Stimulated activated CD8-positive, alpha-beta memory T cell treated with anti-CD3 and anti-CD28 coated beads, Interleukin-7, amount 100 ng/mL, for 1 hour (primary cell): ENCODE measurements at places on chromosomes 3 and 15.

- DNase-seq = no peak
These were observed 4.5 kb downstream of the FAM131A start for GRCh38 chr3:184341925-184342324.

- no peak for DNase-seq
These were observed 319.4 kb upstream of the MDFIC2 start for GRCh38 chr3:70631716-70632307.

GRCh38 chr3:149291178-149291577 lies 42.3 kb downstream of the TM4SF18 start:
- no peak for DNase-seq

GRCh38 chr3:46881596-46882376 lies 4.3 kb downstream of the PTH1R start:
- DNase-seq = no peak

DNA sequence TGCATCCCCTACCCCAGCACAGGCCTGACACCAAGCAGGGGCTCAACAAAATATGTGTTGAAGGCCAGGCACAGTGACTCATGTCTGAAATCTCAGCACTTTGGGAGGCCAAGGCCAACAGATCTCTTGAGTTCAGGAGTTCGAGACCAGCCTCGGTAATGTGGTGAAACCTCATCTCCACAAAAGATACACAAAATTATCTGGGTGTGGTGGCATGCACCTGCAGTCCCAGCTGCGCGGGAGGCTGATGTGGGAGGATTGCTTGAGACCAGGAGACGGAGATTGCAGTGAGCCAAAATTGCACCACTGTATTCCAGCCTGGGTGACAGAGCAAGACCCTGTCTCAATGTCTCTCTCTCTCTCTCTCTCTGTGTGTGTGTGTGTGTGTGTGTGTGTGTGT lies 30.7 kb upstream of the CYP11A1 start:
- no peak for DNase-seq

DNA sequence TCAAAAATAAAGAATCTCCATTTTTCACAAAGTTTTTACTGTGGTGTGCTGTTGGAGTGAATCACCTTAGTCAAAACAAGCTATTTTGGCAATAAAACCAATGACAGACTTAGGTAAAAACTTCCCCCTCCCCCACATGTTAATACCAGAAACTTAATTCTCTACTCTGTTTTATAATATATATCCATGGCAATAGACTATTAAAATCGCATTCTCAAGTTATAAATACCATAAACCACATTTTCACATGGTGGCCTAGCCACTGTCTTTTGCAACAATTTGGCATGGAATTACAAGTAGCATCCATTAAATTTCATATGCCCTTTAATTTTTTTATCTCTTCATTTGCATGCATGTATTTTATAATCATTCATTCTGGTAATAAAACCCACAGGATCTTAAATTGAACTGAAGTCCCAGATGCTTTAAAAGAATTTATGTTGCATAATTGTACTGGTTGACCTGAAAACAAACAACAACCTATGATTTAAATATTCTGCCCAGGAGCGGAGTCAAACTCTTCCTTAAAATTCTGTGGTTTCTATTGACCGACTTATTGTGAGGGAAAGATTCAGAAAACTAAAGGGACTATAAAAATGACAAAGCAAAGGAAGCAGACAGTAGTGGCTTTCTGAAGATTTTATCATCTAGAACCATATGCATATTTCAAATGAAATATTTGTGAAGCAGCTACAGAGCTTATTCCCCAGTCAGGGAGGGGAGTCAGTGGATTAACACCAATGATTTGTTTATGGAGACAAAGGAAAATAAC lies 229.0 kb upstream of the TBL1XR1 start:
- DNase-seq = no peak

DNA sequence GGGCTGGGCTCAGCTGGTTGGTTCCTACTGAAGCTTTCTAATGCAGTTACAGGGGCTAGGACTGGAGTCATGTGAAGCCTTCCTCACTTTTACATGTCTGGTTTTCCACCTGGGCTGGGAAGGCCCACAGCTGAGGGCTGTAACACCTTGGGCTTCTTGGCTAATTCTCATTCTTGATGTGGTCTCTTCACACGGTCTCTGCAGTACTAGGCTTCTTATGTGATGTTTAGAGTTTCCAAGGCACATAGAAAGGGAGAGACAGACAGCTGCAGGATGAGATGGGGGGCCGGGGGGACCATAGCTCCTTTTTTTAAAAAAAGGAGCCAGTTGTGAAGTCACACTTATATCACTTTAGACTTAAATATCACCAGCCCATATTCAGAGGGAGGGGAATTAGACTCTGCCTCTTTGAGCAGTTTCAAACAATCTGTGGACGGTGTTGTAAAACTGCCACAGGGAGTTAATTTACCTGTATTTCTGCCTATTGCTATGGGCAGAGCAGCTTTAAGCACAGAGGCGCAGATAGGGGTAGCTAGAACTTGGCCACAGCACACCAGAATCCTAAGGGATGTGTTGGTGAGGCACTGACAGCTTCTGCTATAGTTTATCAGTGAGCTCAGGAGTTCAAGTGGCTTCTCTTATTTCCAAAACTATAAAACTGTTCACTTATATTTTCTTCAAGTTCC lies 46.7 kb downstream of the NKIRAS1 start:
- DNase-seq = no peak

DNA sequence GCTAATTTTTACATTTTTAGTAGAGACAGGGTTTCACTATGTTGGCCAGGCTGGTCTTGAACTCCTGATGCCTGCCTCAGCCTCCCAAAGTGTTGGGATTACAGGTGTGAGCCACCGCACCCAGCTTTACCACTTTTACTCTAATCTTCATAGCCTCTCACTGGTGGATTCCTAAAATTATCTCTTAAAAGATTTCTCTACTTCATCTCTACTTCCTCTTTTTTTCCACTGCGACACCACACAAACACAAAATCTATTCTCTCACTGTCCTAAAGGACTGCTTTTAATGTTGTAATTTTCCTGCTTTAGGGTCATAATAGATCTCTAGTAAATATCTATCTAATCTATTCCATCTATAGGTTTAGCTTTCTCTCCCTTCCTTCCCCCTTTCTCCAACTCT lies 34.0 kb upstream of the TBL1XR1 start:
- no peak for DNase-seq

DNA sequence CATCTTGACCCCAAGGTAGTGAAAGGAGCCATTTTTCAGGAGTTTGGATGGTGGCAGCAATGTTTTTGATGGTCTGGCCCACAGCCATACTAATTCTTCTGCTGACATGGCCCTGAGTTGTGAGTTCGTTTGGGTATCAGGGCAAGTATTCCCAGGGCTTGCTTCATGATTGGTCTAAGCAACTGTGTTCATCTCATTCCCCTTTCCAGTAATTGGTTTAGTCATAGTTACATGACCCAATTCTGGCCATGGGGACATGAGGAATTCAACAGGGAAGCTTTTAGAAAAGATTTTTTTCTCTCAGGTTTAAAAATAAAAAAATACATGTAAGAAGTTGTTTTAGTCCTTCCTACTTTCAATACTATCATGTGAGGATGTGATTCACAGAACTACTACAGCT lies 150.5 kb upstream of the NPHP3 start:
- no peak for DNase-seq
